A549 treated with dexamethasone at 1 μM for 4 hours (cell line): ENCODE measurements at places on chromosomes 16 and 17. TPM values are rescaled to one million over a fixed set of nuclear protein-coding genes. Genes with fewer than 3 reads are reported as not detected.

Gene EVI2B
- total RNA-seq = 0.07 to 0.13 TPM (median 0.09 TPM) in 3 of 5 replicates, not detected in the others

Gene C17orf100
- total RNA-seq = 1.9 to 3.0 TPM (median 2.4 TPM) in 5 replicates

Gene ADAP2
- 2.8 to 3.6 TPM (median 3.5 TPM) in 5 replicates for total RNA-seq

Gene NPIPB6
- total RNA-seq = 1.5 to 2.3 TPM (median 1.6 TPM) in 5 replicates

Gene RNF40
- 67.2 to 89.4 TPM (median 83.7 TPM) in 5 replicates for total RNA-seq

Gene PDE6G
- 1.5 to 3.6 TPM (median 2.2 TPM) in 5 replicates for total RNA-seq

Gene KRTAP2-1
- not detected in 5 replicates for total RNA-seq

Gene ITGAL
- total RNA-seq = 0.02 to 0.16 TPM (median 0.11 TPM) in 3 of 5 replicates, not detected in the others

Gene SLC5A11
- total RNA-seq = 0.23 to 0.52 TPM (median 0.27 TPM) in 5 replicates

Gene SLC47A1
- total RNA-seq = 20.1 to 23.7 TPM (median 22.6 TPM) in 5 replicates

Gene DRG2
- 43.4 to 49.2 TPM (median 47.4 TPM) in 5 replicates for total RNA-seq

Gene TUBB3
- 176 to 259 TPM (median 242 TPM) in 5 replicates for total RNA-seq

Gene ZSWIM7
- 40.7 to 44.4 TPM (median 42.2 TPM) in 5 replicates for total RNA-seq

Gene KCNJ18
- 0.04 to 0.06 TPM in 2 of 5 replicates, not detected in the others for total RNA-seq

Gene TBC1D28
- total RNA-seq = 0.29 TPM in 1 of 5 replicates, not detected in the others

Gene KRTAP9-8
- total RNA-seq = not detected in 5 replicates

Gene ACBD4
- 6.3 to 8.0 TPM (median 6.8 TPM) in 5 replicates for total RNA-seq

Gene PRR15L
- total RNA-seq = 2.3 to 3.2 TPM (median 2.8 TPM) in 5 replicates

Gene GRB7
- 3.5 to 5.7 TPM (median 4.8 TPM) in 5 replicates for total RNA-seq

Gene KRT27
- total RNA-seq = 0.18 TPM in 1 of 5 replicates, not detected in the others

Gene SYNRG
- total RNA-seq = 12.1 to 17.9 TPM (median 15.5 TPM) in 5 replicates

Gene PRM1
- total RNA-seq = not detected in 5 replicates

Gene NPIPB12
- total RNA-seq = 15.7 to 37.4 TPM (median 29.7 TPM) in 5 replicates

Gene REXO5
- total RNA-seq = 3.5 to 4.8 TPM (median 4.0 TPM) in 5 replicates

Gene ODAD4
- total RNA-seq = 1.1 to 2.1 TPM (median 1.4 TPM) in 5 replicates

Gene NAT9
- 45.4 to 52.5 TPM (median 47.2 TPM) in 5 replicates for total RNA-seq

Gene GRAP
- 0.22 to 0.47 TPM (median 0.35 TPM) in 5 replicates for total RNA-seq
